GDM1 (cell line): ENCODE measurements at places on chromosomes 12 and 14.

- DNase-seq = no peak
Measured at GRCh38 chr12:34406996-34407300, 384.7 kb downstream of the ALG10 start.

DNA sequence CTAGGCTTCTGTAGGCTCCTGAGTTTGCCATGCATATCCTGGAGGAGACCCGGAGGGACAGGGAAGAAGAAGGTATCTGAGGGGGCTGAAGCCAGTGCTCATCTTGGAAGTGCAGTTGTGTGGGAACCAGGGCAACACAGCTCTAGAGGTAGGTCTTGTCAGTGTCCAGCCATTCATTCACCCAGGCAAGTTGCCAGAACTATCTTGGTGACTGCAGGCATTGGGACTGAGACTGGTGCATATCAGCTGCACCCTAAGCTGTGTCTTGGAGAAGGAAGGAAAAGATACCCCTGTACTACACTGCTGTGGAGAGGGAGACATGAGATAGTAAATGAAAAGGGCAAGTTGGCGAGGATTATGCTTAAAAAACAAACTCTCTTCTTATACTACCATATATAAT lies 4.9 kb upstream of the WIF1 start:
- no peak for DNase-seq

- no peak for DNase-seq
Measured at GRCh38 chr12:103401421-103401820, 94.3 kb downstream of the C12orf42 start.

GRCh38 chr12:124786061-124786964 lies 77.4 kb downstream of the SCARB1 start:
- no peak for DNase-seq

GRCh38 chr12:47184813-47185212 lies 105.1 kb upstream of the AMIGO2 start:
- no peak for DNase-seq

DNA sequence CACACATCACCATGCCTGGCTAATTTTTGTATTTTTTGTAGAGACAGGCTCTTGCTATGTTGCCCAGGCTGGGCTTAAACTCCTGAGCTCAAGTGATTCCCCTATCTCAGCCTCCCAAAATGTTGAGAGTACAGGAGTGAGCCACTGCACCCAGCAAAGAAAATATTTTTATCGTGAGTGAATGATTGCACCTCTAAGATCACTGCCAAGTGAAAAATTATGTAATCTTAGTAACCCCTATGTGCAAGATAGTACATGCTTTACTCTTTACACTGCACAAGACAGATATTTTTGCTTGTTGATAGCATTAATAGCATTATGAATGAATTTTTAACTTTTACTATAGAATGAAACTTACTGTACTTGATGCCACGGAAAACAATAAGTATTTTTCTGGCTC lies 3.4 kb upstream of the MRPS35 start:
- DNase-seq = no peak

DNA sequence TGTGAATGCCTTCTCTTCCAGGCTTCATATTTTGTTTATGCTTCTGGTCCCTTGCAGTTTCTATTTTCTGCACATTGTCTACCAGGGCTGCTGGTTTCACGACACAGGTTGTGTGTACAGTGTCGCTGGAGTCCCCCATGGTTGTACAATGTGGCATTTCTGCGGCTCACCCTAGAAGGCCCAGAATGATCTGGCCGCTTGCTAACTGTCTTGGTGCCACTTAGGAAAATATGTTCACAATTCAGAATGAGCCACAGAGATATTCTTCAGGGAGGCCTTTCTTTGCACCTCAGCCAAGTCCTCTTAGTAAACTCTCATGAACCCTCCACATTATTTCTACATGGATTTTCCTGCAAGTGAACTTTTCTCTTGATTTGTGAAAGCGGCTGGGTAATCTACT lies 195.4 kb downstream of the SUDS3 start:
- no peak for DNase-seq

DNA sequence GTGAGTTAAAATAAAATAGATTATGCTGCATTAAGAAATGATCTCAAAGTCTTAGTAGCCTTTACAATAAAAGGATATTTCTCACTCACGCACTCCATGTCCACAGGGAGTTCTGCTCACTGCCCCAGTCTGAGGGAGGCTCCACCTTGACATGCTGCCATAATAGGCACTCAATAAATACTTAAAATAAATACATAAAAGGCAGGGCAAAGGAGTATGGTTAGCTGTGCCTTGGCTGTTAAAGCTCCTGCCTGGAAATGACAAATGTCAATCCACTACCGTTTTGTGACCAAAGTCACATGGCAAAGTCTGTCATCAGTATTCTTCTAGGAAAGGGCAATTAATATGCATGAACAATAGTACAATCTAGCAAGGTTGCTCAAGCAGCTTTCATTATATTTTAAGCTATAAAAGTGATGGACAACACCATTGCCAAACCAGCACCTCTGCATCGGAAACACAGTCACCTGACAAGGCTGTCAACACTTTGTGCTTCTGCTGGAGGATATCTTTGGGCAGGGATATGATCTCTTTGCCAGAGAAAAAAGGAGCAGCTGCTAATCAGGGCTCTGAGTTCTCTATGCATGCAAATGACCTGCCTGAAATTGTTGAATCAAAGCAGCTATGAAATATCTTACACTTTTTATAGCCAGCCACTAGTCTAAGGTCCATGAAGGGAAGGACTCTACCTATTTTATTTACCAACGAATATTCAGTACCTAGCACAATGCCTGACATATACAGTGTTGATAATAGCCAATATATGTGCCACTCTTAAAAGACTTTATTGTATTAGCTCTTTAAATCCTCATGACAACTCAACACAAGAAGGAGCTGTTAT lies 90.1 kb downstream of the PTPRR start:
- DNase-seq = no peak

GRCh38 chr12:66065641-66066136 lies 64.9 kb downstream of the LLPH start:
- no peak for DNase-seq

- DNase-seq = no peak
Measured at GRCh38 chr12:107503129-107503855, 182.3 kb upstream of the PWP1 start.

GRCh38 chr14:95296966-95297365 lies 22.7 kb downstream of the CLMN start:
- no peak for DNase-seq

DNA sequence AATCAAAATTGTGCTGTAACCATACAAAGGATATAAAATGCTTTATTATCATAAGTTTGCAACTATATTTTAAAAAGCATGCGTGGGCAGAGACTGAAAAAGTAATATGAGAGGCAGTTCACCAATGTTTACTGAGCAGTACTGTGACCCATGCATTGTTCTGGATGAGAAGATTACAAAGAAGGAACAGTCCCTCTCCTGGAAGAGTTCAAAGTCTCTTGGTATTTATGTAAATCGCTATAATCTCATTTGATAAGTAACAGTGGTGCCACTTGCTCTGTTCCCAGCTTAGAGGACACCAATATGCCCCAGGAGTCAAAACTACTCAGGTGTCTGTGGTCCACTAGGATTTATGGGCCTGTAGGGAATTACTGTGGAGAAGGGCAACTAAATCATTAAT lies 2.1 kb upstream of the CMAS start:
- no peak for DNase-seq

DNA sequence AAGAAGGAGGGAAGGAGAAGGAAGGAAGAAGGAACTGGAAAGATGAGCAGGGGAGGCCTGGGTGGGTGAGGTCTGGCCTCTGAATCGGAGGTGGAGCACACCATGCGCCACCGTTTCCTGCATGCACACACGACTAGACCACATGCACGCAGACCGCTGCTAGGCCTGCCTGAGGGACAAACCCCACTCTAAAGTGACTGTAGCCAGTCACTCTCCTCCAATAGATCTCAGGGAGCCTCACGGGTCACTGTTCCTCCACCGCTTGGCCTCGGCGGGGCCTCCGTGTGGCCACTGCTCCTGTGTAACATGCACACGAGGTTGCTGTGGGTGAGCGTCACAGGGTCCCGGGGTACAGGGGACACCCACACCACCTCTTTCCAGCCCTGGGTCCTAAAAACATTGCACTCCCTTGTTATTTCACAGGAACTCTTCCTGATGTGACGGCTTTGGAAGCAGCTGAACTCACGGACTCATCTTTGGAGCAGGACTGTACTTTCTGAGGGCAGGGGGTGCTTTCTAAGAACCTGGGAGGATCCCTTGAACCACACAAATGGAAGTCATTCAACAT lies 17.6 kb upstream of the CEBPE start:
- DNase-seq = no peak

- DNase-seq = no peak
Measured at GRCh38 chr12:32819424-32819823, 63.7 kb upstream of the YARS2 start.

GRCh38 chr14:61511558-61511948 lies 183.8 kb upstream of the HIF1A start:
- DNase-seq = no peak

- no peak for DNase-seq
Measured at GRCh38 chr14:79702197-79702596, 509.1 kb downstream of the DIO2 start.

GRCh38 chr12:121060149-121061001 lies 21.3 kb upstream of the OASL start:
- peak; percentile 35 for DNase-seq

- peak; percentile 41 for DNase-seq
Measured at GRCh38 chr14:55580470-55581341, 699 bp downstream of the KTN1 start.

DNA sequence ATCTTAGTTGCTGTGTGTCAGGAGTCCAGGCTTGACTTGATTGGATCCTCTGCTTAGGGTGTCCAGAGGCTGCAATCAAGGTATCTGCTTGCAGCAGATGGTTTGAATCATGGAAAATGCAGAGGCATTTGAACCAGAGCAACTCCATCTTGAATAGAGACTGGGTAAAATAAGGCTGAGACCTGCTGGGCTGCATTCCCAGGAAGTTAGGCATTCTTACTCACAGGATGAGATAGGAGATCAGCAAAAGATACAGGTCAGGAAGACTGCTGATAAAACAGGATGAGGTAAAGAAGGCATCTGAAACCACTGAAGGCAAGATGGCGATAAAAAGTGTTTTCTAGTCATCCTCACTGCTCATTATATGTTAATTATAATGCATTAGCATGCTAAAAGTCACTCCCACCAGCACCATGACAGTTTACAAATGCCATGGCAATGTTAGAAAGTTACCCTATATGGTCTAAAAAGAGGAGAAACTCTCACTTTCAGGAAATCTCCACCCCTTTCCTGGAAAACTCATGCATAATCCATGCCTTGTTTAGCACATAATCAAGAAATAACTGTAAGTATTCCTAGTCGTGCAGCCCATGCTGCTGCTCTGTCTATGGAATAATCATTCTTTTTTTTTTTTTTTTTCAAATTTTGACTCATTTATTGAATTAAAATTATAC lies 218.3 kb upstream of the CPNE8 start:
- no peak for DNase-seq

- no peak for DNase-seq
Measured at GRCh38 chr14:97281741-97282140, 484.6 kb downstream of the VRK1 start.

DNA sequence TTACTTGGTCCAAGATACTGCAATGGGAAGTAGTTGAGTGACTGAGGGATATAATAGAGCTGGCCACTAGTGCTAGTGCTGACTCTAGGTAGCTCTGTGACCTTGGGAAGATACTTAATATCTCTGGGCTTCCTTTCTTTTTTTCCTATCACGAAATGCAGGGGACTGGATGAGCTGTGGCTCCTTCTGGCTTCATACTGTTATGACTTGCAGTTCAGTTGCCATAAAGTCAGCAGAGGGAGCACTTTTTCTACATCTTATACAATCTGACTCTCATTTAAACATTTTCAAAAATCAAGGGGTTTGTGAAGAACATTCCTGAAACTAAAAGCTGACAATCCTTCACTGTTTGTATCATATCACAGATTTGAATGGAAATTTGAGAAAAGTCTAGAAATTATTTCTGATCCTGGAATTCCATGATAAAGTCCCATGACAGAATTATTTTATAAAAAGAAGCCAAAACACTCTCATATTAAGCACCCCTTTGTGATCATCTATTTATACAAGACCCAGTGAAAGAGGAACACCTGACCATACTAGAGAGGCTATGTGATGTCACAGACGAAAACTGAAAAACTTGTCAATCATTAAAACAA lies 5.3 kb downstream of the BHLHE41 start:
- peak; percentile 10 for DNase-seq

GRCh38 chr14:96821501-96821900 lies 24.3 kb downstream of the VRK1 start:
- DNase-seq = no peak

- no peak for DNase-seq
Measured at GRCh38 chr14:98899441-98899840, 372.6 kb downstream of the BCL11B start.

- DNase-seq = peak; percentile 22
Measured at GRCh38 chr12:69254046-69254445, 14.7 kb downstream of the CPSF6 start.

- DNase-seq = no peak
Measured at GRCh38 chr12:32997471-32997870, 100.9 kb upstream of the PKP2 start.

DNA sequence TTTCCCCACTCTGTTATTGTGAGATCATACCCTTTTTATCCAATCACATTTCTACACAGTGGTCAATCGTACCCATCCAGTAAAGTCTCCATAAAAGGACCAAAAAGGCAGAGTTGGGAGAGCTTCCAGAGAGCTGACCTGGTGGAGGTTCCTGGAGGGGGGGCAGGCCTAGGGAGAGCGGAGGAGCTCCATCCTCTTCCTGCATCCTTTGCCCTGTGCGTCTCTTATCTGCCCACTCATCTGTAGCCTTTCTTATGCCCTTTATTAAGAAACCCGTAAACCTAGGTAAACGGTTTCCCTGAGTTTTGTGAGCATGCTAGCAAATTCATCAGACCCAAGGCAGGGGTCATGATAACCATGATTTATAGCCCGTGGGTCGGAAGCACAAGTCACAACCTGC lies 26.2 kb downstream of the EVL start:
- no peak for DNase-seq
